ENCODE measurements at places on chromosomes 3 and 15.

GRCh38 chr15:40731034-40731433, 24.0 kb downstream of the RMDN3 start:
- DNase-seq, result no peak

DNA sequence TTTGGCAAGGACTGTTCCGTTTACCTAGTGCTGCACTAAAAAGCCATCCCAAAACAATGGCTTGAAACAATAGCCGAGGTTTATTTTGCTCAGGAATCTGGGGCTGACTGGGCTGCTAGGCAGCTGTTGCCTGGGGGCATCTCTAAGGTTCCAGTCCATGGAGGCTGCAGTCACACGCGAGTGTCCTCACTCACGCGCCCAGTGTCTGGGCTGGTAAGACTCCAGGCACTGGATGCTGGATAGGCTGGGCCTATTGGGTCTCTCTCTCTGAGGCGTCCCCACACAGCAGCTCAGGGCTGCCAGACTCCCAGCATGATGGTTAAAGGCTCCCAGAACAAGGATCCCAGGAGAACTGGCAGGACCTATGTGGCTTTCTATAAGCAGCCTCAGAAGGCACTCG, 34.2 kb downstream of the ALS2CL start:
- no peak for DNase-seq

- DNase-seq, result no peak
Observed at GRCh38 chr3:192841428-192841827, 76.2 kb downstream of the MB21D2 start.

- DNase-seq, result no peak
Observed at GRCh38 chr3:39401983-39402382, 4.5 kb upstream of the RPSA start.

DNA sequence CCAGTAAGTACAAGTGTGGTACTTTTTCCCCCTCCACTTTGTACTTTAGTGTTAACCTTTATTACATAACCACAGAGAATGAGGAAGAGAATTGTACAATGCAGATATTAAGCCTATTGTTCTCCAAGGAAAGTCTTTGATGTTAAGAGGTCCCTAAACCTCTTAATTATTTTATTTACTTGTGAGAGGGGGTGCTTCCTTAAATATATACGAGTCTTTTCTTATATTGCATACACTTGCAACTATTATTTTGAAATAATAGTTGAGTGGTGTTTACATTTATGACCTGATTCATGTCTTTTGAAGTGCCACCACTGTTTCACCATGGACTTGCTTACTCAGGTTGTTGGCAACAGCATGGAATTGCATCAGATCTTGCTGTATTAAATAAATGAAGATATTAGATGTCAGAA, 10.1 kb downstream of the USP3 start:
- no peak for DNase-seq

DNA sequence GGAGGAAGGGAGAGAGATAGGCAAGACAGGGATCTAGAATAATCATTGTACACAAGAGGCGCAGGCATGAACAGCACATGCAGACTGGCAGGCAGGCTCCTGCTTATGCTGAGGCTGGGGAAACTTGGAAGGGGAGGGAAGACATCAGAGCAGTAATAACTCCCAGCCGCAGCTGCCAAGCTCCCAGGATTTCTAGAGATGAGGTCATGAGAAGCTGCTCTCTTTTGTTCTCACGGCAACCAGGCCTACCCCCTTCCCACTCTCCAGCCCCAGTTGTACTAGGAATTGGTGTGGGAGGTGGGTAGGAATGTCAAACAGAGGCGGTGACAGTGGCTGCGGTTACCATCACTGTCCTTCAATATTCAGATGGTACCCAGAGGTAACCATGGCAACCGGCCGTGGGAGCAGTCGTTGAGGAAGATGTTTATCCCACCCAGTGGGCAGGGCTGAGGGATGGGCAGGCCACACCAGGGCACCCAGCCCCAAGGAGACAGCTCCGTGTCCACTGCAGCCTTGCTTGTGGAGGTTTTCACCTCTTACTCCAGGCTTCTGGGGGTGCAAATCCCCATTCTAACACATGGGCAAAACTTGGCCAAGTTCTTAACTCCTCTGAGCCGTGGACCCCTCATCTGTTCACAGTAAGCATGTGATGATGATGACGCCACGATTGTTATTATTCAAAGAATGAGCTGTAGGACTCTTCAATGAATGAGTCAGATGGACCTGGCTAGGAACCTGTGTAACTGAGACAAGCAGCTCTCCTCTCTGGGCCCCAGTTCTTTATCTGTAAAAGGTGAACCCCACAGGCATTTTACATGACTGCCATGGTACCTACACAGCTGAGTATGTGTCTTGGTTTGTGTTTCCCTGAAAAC, 360.8 kb upstream of the PROK2 start:
- DNase-seq, result peak; percentile 0

- DNase-seq, result no peak
Observed at GRCh38 chr3:138797508-138798038, 37.2 kb downstream of the PIK3CB start.

DNA sequence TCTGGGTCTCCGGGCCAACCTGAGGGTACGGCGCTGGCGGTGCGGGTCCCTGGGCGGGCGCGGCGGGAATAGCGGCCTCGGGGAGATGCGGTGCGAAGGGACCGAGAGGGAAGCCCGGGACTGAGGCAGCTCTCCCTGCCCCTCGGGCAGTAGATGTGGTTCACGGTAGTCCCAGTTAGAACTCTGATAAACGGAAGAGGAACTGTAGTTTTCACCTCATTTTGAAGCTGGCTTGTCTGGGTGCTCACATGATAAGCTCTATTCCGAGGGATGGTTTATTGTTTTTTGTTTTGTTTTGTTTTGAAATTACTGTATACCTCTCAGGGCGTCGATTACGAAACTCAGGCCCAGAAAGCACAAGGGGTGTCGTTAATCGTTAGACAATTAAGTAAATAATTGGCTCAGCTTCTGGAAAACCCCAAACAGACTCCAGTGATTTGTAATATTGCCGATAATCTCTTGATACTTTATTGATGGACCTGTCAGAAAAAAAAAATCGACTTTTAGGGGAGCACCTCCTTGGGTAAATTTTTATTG, 413 bp downstream of the NUSAP1 start:
- peak; percentile 59 for DNase-seq

GRCh38 chr3:117016378-117016777, 306.8 kb downstream of the TUSC7 start:
- no peak for DNase-seq

GRCh38 chr3:153601374-153601853, 439.4 kb downstream of the RAP2B start:
- no peak for DNase-seq

GRCh38 chr3:19284974-19285373, 136.7 kb downstream of the KCNH8 start:
- DNase-seq, result no peak

DNA sequence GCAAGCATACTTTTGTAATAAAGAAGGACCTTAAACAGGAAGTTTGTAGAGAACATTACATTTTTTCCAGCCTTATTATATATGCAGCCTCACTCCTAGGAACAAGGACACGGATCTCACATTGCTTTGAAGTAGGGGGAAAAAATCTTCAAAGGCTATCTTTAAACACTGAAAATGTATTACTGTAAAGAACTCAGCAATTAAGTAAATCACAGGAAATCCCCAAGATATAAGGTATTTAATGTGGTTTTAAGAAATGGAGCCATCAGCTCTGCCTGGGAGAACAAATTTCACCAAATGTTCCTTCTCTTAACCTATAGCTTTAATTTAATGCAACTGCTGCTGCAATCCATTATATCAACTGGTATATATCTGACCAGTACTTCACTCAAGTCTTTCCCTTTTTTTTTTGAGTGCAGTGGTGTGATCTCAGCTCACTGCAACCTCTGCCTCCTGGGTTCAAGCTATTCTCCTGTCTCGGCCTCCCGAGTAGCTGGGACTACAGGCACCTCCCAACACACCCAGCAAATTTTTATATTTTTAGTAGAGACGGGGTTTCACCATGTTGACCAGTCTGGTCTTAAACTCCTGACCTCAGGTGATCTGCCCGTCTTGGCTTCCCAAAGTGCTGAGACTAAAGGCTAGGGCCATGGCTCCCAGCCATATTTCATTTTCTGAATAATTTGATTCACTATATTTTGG, 2.8 kb downstream of the BTLA start:
- DNase-seq, result no peak

GRCh38 chr3:116064646-116065045, 380.6 kb downstream of the LSAMP start:
- no peak for DNase-seq

- DNase-seq, result no peak
Observed at GRCh38 chr3:17806201-17806600, 63.8 kb upstream of the TBC1D5 start.

GRCh38 chr3:113783463-113783862, 36.6 kb downstream of the ATP6V1A start:
- DNase-seq, result no peak

DNA sequence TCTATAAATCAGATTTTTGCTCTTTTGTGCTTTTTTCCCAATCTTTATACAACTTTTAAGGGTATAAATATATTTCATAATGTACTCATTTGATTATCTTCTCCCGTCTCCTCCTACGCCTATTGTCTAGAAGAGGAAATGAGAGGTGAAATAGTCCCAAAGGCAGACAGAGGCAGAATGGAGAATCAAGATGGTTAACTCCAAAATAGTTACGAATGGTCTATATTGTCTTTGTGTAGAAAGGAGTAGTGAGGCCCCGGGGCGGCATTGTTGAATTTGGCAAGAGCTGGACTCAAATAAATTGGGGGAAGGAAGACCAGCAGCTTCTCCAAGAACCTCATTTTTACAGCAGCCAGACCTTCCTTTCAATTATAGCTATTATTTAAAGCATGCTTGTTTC, 23.9 kb downstream of the ITPR1 start:
- DNase-seq, result no peak

DNA sequence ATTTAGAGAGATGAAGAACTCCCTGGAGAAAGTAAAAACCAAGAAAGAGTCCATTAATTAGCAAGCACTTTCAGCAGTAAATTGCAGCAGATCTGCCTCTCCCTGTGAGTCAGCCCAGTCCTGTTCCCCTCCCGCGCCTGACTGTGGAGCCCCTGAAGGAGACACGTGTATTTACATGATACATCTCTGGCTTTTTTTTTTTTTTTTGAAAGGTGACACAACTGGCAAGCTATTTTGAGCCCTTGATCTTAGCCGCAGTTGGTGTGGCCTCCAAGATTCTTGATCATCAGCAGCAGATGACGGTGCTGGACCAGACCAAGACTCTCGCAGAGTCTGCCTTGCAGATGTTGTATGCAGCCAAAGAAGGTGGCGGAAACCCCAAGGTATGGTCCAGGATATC, 271.8 kb upstream of the TPM1 start:
- no peak for DNase-seq

GRCh38 chr15:58582160-58582559, 150.4 kb downstream of the LIPC start:
- no peak for DNase-seq

DNA sequence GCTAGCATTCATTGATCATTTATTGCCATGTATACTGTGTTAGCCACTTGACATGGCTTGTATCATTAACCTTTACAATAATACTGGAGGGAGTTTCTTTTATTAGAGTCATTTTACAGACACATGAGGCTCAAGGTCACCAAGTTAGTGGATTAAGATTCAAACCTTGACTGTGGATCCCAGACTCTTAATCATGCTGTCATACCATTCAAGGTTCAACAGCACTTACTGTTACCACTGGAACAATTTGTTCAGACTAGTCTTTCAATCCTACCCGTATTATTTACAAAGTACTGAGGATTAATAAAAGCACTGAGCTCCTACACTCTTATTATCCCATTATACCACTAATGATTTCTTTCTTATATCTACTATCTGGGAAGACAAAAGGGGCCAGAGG, 1.2 kb downstream of the COX17 start:
- DNase-seq, result no peak

DNA sequence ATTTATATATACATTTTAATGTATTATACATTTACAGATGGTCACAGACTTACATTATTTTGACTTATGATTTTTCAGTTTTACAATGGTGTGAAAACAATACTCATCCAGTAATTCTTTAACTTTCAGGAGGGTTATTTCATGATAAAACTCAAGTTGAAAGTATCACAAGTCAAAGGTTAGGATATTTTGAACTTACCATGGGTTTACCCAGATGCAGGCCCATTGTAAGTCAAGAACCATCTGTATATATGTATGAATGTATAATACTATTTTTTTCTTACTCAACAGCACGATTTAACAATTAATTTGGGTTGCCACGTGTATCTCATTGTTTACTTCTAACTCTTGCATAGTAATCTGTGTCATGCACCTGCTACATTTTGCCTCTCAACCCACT, 1002.0 kb downstream of the OTOL1 start:
- no peak for DNase-seq

DNA sequence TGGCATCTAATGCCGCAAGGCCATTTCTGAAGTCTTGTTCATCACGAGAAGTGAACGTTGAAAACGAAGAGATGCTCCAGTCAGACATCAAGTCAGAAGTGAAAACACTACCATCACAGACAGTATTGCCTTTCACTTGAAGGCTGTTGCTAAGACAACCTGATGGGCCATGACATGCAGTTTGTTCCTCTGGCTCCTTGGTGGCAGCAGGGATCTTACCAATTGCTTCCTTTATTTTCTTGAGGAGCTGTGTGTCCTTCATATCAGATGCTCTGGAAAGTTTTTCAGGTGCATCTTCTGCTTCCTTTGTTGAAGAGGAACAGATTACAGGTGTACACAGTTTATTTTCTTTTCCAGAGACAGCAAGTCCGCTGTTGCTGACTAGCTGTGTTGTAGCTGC, 30.7 kb upstream of the MYLK start:
- no peak for DNase-seq

DNA sequence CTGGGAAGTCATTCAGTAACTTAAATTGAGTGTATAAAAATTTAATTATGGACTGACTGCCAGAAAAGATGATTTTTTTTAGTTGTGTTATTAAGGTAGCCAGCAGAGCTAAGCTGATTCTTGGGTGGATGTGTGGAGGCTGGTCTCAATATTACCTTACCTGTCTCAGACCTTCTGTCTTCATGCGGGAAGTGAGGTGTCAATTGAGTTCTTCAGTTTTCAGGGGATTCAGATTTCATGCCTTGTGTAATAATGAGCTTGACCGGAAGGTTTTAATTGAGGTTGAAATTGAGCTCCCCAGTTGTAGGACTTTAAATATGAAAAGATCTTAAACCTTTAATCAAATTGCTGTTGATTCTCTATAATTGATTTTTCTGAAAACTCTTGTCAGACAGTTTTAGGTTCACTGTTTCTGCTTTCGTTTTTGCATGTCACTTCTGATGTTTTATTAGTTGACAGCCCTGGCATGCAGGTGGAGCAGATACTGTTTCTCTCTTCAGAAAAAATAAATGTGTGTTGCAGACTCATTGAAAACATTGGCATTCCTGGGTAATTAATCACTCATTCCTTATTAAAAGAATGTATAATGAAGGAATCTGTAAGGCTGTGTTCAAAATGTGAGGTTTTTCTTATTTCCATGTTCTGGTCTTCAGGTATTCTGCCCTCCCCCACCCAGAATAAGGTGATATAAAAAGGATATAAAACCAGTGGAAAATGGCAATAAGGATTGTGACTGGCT, 54.5 kb downstream of the PSMD6 start:
- no peak for DNase-seq

GRCh38 chr3:138377804-138378203, 29.4 kb downstream of the MRAS start:
- no peak for DNase-seq
